HepG2 (cell line): ENCODE measurements at places on chromosomes 11 and 22.

DNA sequence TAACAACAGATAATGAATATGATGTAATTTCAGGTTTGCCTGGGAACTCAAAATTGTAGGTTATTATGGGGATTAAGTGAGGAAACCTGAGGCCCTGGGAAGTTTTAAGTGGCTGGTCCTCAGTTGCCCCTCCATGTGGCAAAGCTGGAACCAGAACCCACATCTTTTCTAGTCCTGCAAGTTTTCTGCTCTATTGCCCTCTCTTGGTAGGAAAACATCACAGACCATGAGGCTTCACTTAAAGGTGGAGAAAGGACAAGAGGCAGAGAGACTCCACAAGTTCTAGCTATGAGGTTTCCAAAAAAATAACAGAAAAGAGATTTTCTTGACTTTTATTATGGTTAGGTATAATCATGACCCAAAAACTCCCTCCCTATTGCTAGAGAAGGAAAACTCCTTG, 115.5 kb upstream of the DDI1 start:
- no peak for DNase-seq

- DNase-seq: no peak
These were observed 34.4 kb downstream of the FBXO7 start for GRCh38 chr22:32509045-32509444.

- DNase-seq: no peak
These were observed 17.3 kb upstream of the OR52A1 start for GRCh38 chr11:5171856-5172255.

DNA sequence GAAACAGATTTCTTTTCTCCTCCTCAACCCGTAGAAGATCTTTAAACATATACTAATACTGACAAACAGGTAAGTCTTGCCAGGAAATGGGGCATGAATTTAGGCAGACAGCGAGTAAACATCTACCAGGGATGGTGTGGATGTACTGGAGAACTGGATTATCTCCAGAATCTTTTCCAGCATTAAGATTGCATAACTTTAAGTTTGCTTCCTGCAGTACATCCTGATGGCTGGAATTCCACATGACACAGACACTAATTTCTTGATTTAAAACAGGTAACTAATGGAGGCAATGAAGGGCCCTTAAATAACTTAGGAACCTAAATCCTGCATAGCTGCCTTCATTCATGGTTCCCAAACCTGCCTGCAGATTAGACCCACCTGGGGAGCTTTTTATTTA, 40.7 kb downstream of the JHY start:
- no peak for DNase-seq

GRCh38 chr22:23781065-23781464, 5.7 kb upstream of the SMARCB1 start:
- no peak for DNase-seq

- no peak for DNase-seq
These were observed 150.9 kb upstream of the THY1 start for GRCh38 chr11:119573858-119574257.

- no peak for DNase-seq
These were observed 125.3 kb upstream of the C11orf58 start for GRCh38 chr11:16613262-16613511.

DNA sequence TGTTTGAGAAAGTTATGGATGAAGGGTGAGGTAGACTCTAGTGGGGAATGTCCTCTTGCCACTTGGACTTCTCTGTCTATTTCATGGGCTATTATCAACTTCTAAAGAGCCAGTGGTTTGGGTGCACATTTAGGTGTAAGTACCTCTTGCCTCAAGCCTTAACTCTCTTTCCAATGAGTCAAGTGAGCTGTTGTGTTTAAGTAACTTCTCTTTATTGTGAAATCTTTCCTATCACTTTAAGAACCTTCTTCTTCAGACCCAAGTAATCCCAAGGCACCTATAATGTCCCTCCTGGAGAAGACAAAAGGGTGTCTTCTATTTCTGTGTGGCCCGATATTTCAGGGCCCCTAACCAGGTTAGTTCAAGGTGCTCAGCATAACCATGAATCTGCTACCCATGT, 90.5 kb upstream of the VPREB1 start:
- DNase-seq: no peak

DNA sequence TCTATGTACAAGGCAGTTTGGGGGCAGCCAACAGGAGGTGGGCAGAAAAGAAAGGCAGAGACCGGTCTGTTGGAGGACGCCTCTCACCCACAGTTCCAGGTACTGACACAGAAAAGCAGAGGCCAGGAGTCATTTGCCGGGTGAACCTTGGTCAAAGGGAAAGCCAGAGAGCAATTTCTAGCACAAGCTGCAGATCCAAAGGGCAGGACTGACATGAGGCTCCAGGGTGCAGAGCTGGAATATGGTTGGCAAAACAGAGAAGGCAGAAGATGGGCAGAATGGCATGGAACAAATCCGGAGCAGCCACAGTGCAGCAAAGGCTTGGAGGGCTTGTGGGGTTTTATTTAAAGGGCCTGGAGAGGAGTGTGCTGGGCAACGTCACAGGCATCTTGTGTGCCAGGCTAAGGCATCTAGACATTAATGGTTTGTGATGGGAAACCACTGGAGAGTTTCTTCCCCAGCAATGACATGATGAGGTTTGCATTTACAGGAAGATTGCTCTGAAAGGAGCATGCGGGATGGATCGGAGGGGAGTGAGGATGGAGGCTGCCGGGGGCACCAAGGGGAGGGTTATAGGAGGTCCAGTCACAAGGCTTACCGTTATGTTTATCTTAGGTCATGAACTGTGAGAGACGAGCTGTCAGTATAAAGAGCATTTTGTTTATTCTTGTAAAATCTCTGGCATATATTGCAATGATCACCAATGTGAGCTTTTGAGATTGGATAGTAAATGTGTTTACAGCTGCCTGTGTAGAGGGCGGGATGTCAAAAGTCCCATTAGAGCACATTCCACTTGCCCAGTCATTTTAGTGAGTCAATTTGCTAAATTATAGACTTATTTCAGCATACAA, 5.7 kb upstream of the MMP20 start:
- no peak for DNase-seq

GRCh38 chr11:44938066-44938691, 12.5 kb downstream of the TP53I11 start:
- DNase-seq: no peak
